ENCODE measurements at places on chromosomes 13 and 19. TPM values are rescaled to one million over a fixed set of nuclear protein-coding genes. Genes with fewer than 3 reads are reported as not detected.

Gene TEAD2
- 21.1 TPM for total RNA-seq

Gene C19orf85
- not detected for total RNA-seq

Gene SYT5
- total RNA-seq, result 0.74 TPM

Gene BEST2
- total RNA-seq, result not detected

Gene DACH1
- total RNA-seq, result 26.4 TPM

Gene OR4F17
- total RNA-seq, result not detected

Gene TUBB4A
- total RNA-seq, result 2.5 TPM

Gene MBD3L3
- not detected for total RNA-seq

Gene CCDC194
- not detected for total RNA-seq

Gene SLC6A16
- total RNA-seq, result 0.26 TPM

Gene ZNF628
- total RNA-seq, result 0.79 TPM

Gene ZNF418
- total RNA-seq, result 18.7 TPM

Gene OR7D4
- not detected for total RNA-seq

Gene PRRG2
- 1.6 TPM for total RNA-seq

Gene OR7G1
- not detected for total RNA-seq

Gene RXFP2
- not detected for total RNA-seq

Gene STK11
- total RNA-seq, result 31.7 TPM

Gene ZNF584
- total RNA-seq, result 13.6 TPM

Gene CEACAM7
- total RNA-seq, result not detected

Gene SLC10A2
- not detected for total RNA-seq

Gene HSD17B14
- total RNA-seq, result 3.4 TPM

Gene KRTDAP
- total RNA-seq, result not detected

Gene FBXL12
- 16.1 TPM for total RNA-seq

Gene CYP2A6
- total RNA-seq, result not detected

Gene CCDC159
- 14.3 TPM for total RNA-seq

Gene C13orf42
- not detected for total RNA-seq

Gene GRIN2D
- total RNA-seq, result 1.9 TPM

Gene DAND5
- total RNA-seq, result not detected
